ENCODE measurements at places on chromosomes 2 and 18.
A peak's percentile ranks its signal among the peaks of the same experiment; 100 is the strongest.

DNA sequence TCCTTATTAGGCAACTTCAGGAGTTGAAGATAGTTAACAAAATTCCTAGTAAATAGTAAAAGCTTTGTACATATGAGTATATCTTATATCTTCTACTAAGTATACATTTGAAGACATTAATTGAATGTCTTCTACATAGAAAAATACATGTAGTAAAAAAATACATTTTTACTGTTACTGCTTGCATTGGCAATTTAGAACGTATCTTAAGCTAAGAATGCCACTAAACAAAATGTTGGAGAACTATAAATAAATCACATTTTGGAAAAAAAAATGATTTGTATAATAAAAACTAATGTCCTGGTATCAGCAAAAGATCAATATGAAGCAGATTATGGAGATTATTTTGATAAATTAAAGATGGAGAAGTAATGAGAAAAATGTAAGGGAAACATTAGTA is 434.2 kb upstream of the SLC8A1 start:
- no peak for DNase-seq

GRCh38 chr2:222298311-222299150 is at the start of gene PAX3:
Gene PAX3 (minus strand): TSS chr2:222298998. CDS start chr2:222298615, 383 bp downstream.
- DNase-seq = no peak

DNA sequence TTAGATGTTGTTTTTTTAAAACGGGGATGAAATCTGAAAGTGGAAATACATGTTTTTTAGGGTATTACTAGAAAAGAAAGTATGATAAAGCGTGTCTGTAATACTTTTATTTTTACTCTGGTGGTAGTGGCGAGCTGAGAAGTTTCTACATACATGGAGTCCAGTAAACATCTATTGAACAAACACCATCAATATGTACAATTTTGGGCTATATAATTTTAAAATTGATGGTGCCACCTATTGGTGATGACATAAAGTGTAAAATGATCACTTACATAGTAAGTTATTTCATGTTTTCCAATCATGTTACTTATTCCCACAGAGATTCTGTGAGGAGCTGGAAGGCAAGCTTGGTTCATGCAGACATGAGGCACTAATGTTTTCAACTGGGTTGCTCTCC is 31.5 kb upstream of the NFE2L2 start:
- no peak for DNase-seq

DNA sequence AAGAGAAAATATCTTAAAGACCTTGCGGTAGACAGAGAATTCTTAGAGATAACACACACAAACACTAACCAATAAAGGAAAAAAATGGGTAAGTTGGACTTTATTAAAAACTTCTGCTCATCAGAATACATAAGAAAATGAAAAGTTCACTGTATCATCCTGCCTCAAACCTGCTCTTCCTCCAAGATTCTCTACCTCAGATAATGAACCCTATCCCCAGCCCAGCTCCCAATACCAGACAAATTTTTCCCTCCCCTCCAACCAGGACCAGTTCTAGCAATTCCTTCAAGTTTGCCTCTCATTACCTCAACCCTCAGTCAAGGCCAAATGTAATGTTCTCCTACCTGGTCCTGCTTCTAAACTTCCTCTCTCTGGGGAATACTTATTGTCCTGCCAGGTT is 79.4 kb downstream of the DNMT3A start:
- no peak for DNase-seq

DNA sequence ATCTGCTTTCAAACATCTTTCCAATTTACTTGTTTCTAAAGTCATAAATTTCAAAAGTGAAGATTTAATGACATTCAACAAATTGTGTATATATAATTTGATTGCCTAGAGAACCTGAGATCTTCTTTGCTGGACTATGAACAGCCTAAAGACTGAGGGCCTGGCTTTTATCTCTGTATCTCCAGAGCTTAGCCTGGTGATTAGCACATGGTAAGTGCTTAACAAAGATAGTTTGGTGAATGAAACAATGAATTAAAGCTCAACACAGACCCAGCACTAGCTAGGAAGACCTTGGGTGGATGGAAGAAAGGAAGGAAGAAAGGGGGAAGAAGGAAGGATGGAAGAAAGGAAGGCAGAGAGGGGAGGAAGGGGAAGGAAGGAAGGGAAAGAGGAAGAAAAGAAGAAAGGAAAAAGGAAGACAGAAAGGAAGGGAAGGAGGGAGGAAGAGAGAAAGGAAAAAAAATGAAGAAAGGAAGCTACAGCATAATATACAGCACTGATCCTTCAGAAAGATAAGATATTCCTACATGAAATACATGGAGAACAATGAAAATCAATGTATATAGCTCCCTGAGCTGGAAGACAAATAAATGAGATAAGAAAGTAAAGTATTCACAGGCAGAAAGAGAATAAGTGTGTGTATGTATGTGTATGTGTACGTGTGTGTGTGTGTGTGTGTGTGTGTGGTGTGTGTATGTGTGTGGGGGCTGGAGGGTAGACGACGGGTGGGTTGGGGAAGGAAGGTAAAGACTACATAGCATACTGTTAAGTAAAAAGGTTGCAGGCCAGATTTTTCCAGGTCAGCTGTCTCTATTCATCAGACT is 318.2 kb downstream of the TNS1 start:
- DNase-seq = no peak

DNA sequence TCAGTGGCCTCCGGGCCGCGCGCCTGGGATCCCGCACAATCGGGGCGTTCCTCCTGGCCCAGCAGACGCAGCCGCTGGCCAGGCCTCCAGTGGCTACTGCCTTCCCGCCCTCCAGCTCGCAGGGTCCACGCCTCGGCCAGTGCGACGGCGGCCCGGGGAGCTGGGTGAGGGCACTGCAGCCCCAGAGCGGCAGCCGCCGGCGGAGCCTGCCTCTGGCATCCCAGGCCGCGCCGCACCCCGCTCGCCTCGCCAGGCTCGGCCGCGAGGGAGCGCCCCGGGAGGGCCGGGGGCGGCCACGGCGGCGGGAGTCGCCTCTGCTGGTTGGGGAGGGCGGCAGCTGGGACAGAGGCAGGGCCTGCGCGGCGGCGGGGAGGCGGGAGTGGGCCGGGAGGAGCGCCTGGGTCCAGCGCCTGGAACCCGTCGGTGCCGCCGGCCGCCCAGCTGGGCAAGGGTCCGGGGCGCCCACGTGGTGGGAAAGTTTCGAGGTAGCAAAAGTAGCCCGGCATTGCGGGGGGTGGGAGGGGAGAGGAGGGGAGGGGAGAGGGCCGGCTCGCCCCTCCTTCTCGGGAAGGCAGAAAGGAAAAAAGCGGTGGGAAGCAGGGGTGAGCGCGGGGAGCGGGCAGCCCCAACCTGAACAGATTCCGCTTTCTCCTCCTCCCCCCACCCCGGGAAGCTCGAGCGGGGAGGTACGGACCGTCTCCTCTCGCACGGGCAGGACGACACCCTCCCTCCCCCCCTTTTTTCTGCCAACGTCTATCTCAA is 1.5 kb upstream of the INHBB start:
- DNase-seq = peak; percentile 64

GRCh38 chr2:233766416-233766815 is 6.3 kb downstream of the UGT1A1 start:
- DNase-seq = no peak

DNA sequence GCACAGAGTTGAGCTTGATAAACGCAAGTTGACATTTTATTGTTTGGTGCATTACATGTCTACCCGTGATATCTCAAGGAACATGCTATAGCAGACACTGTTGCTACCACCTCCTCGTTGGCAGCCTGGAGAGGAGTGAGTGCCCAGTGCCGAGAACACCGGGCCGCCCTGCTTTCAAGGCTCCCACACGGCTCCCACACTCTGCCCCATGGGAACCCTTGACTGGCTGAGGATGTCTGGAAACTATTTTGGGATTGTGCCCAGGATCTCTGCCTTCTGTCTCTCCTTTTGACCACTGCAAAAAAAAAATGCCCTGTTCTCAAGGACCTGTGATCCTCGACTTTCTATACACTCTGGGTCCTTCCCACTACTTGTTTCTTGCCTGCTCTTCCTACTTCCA is 21.1 kb downstream of the TET3 start:
- no peak for DNase-seq

DNA sequence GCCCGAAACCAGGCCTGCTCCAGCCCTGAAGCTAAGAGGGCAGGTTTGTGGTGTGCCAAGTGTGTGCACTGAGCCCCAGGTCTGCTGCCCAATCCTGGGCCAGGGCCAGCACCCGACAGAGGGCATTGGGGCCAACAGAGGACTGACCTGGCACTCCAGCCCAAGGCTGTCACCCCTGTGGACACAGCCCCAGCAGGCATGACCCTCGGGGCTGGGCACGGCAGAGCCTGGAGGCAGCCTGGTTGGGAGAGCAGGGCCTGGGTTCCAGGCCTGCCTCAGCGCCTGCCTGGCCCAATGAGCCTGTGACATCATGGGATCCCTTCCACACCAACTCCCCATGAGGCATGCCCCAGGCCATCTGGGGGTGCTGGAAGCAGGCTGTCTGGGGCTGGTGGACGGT is 10.8 kb upstream of the SNED1 start:
- DNase-seq = no peak

GRCh38 chr2:45028276-45028675 is 19.0 kb upstream of the SIX2 start:
- DNase-seq = no peak

DNA sequence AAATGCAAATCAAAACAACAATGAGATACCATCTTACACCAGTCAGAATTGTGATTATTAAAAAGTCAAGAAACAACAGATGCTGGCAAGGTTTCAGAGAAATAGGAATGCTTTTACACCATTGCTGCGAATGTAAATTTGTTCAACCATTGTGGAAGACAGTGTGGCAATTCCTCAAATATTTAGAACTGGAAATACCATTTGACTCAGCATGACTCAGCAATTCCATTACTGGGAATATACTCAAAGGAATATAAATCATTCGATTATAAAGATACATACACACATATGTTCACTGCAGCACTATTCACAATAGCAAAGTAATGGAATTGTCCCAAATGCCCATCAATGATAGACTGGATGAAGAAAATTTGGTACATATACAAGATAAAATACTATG is 516.7 kb downstream of the ERBB4 start:
- DNase-seq = no peak

DNA sequence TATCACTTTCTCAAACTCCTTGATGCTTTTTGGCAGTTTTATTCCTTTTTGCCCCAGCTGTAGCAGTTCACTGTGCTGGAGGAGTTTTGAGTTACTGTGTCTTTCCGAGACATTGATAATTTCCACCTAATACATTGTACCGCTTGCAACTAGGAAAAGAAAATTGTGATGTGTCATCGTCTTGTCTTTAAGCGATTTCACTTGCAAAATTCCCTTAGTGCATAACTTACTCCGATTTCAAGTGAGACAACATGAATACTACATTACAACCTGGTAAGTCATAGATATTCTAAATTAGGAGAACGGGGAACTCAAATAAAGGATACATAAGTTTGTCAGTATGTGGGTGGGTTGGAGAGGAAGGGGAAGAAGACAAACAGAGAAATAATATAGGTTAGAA is 340.5 kb upstream of the KYNU start:
- no peak for DNase-seq

GRCh38 chr2:20596973-20597859 is 53.7 kb downstream of the HS1BP3 start:
- no peak for DNase-seq

- no peak for DNase-seq
Measured at GRCh38 chr18:49399003-49399402, 61.4 kb downstream of the DYM start.

GRCh38 chr2:188607501-188607900 is 315.8 kb downstream of the GULP1 start:
- no peak for DNase-seq

DNA sequence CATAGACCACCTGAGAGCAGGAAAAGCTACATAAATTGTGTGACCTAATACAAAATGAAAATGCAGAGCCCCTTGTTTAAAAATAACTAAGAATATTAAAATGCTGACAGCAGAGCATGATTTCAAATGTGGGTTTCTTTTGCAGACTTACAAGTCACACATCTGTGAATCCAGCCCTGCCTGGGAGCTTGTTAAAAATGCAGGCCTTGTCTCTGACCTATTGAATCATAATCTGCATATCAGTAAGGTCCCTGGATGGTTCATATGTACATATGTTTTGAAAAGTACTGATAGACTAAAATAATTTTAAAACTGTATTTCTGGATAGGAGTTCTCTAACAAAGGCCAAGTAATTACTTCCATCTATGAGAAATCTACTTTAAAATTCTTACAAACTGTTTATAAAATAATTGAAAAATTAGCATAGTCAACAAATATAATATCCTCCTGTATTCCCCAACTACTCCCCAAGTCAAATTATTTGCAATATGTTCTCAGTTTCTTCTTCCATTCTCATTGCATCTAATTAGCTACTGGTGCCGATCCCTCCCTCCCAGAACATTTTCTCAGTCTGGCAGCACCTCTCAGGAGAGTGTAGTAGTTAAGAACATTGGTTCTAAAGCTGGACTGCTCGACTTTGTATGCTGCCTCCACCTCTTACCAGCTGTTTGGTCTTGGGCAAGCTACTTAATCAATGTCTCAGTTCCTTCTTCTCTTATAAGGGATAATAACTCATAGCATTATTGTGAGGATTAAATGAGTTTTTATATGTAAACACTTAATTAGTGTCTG is 1040.4 kb upstream of the CDH2 start:
- no peak for DNase-seq

DNA sequence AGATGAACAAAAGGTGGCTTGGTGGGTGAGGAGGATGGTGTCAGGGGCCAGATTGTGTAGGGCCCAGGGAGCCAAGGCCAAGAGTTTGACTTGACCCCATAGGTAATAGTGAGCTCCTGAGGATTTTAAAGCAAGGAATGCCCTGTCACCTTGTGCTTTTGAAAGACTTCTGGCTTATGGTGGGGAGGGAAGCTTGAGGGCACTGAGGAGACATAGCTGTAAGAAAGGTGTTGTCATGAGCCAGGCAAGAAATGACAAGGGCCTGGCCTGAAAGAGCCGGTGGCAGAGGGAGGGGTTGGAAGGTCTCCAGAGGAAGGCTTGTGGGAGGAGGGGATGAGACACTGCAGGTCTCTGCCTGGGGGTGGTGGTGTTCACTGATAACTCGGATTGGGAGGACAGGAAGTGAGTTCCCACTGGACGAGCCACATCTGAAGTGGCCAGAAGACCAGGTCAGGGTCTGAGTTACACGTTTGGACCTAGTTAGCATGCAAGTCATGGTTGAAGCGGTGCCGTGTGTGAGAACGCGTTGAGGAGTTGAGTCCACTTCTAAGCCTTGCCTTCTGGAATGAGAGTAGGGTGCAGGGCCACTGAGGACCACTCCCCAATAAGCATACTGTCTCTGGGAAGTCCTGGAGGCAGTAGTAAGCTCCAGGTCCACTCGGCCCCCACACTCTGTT is 64.3 kb downstream of the TET3 start:
- DNase-seq = no peak
